ENCODE measurements at places on chromosomes 11 and 22.

- no peak for DNase-seq
Measured at GRCh38 chr11:14388352-14388751, 29.4 kb upstream of the RRAS2 start.

DNA sequence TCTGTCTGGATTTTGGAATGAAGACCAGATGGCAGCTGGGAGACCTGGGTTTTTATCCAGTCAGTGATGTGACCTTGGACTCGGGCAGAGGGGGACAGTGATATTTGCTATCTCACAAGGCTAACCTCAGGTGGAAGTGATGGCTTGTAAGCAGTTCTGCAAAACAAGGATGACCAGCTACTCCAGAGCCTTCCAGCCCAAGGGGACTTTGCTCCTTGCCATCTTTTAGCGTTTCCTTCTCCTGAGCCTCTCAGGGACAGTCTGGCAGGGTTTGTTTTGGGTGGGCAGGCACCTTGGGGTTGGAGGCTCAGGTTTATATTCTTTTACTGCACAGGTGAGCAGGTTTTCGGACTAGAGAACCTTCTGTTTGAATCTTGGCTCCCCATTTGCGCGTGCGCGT, 9.5 kb upstream of the OSBP2 start:
- DNase-seq: no peak

- no peak for DNase-seq
Measured at GRCh38 chr11:19379465-19379864, 138.7 kb upstream of the E2F8 start.

GRCh38 chr11:89489930-89490329, 1.2 kb downstream of the NOX4 start:
- no peak for DNase-seq

DNA sequence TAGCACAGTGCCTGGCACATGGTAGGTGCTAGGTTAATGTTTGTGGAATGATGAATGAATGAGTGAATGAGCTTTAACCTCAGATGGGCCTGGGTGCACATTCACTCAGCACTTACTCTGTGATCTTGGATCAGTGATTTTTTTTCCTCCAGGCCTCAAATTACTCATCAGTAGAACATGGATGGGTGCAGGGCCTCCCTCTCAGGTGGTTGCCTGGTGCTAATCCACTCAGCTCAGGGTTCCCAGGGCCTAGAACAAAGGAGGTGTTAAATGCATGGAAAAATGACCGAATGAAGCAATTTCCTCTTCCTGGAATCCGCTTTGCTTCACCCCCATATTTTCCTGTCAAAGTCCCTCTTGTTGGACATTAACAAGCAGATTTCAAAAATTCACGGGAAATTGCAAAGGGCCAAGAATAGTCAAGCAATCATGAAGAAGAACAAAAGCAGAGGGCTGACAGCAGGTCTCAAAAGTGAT, 93.5 kb downstream of the MYEOV start:
- no peak for DNase-seq

Measured in activated gamma-delta T cell (primary cell).